Adrenal gland (tissue), 19 donors: ENCODE measurements at places on chromosomes 7 and 10. TPM values are rescaled to one million over a fixed set of nuclear protein-coding genes. Genes with fewer than 3 reads are reported as not detected.

The FMC1 gene
- 28.0 TPM for total RNA-seq

The KCP gene
- total RNA-seq, result 0.42 TPM

The INSYN2A gene
- not detected for total RNA-seq

The RBP3 gene
- total RNA-seq, result not detected

The CCL24 gene
- not detected for total RNA-seq

The NANOS1 gene
- 38.9 TPM for total RNA-seq

The CTNNA3 gene
- 0.47 TPM for total RNA-seq

The SPDYE5 gene
- total RNA-seq, result not detected

The TMEM270 gene
- total RNA-seq, result not detected

The ATRNL1 gene
- 108 TPM for total RNA-seq
